Heart right ventricle (tissue), 16 donors: ENCODE measurements at places on chromosomes 11 and 22. TPM values are rescaled to one million over a fixed set of nuclear protein-coding genes. Genes with fewer than 3 reads are reported as not detected.

The KRTAP5-9 gene
- total RNA-seq = not detected

GRCh38 chr11:67576735-67577475 is 6.7 kb upstream of the GSTP1 start:
- DNase-seq = no peak

- DNase-seq = no peak
These were observed 165.1 kb downstream of the MSANTD4 start for GRCh38 chr11:105856954-105857353.

The RFPL2 gene
- total RNA-seq = not detected

The C22orf31 gene
- total RNA-seq = not detected

DNA sequence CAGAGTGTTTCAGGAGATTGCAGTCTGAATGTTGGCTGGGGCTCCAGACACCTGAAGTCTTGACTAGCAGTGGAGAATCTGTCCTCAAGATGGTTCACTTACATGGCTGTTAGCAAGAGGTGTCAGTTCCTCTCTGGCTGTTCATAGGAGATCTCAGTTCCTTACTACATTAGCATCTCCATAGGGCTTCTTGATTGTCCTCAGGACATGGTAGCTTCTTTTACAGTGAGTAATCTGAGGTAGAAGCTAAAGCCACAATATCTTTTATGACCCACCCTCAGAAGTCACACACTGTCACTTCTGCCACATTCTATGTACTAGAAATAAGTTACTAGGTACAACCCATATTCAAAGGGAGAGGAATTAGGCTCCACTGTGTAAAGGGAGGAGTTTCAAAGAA is 10.5 kb upstream of the PATL1 start:
- no peak for DNase-seq

DNA sequence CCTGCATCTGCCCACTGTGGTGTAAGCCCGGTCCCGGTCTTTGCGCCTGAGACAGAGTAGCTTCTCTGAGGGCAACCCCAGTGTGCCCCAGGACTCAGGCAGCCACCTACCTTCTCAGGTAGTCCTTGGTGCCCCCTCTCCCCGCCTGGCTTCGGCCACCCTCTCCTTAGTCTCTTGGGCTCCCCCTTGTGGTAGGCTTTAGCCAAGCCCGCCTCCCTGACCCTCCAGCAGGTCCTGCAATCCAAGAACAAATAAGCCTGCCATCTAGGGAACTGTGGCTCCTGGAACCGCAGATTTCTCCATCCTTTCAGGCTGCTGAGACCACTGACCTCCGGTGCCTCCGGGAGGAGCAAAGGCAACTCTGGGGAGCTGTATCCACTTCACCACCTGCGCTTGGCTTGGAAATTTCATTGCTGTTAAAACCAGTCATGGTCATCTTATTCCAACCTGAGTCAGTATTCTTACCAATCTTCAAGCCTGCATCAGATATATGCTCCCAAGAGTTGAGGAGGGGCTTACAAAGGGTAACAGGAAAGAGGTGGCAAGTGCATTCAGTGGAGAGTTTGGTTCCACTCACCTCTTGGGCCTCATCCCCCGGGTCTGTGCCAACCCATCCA is 52.8 kb upstream of the TENM4 start:
- peak; percentile 64 for DNase-seq

The ZDHHC13 gene
- total RNA-seq = 6.4 TPM

DNA sequence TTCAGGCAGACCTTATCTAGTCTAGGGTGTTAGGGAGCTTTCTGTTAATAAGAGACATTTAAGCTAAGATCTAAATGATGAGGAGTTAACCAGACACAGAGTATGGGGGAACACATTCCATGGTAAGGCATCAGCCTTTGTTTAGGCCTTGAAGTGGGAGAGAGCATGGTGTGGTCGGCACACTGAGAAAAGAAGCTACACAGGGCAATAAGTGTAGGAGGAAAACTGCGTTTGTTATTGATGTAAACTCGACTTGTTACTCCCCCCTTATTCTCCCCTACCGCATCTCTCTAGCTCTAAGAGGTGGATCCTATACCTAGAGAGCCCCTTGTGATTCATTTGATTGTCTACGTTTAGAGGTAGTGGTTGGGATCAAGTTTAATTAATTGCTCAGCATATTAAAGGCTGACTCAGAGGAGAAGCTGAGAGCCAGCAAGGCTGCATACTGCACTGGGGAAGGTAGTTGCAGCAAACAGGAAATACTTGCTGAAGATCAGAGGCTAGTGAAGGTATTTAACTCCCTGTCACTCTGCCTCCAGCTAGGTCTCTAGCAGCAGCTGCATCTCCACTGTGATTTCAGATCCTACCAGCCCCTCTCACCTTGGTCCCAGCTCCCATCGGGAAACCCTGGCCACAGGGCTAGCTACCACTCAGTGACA is 86.8 kb upstream of the TEAD1 start:
- no peak for DNase-seq

DNA sequence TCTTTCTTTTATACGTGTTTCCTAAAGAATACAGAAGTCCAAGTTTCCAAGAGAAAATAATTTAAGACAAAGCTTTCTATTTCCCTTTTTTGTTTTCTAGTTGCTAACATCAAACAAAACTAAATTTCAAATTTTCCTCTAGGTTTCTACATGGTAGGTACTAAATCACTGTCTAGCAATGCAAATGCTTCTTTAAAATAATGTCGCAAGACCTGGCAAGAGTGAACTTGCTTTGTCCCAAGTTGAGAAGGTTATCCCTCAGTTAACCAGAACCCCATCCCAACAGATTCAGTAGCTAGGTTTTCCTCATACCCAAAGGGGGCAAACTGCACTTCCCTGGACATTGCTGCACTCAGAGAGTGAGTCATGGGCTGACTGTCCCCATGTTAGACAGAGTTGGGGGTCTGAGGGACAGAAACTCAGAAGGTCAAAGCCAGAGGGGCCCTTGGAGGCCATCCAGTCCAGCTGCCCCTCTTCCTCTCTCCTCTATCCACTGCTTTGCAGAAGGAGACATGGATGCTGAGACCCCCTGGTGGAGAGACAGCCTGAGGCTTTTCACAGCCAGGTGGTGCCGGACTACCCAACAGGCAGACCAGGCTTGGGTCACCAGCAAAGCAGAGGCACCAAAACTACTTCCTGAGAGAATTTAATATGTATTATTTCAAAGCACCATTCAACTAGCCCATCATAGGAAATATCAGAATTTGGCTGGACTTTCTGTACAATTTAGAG is 23.1 kb downstream of the OR2AT4 start:
- no peak for DNase-seq

- DNase-seq = no peak
These were observed 16.3 kb upstream of the GPR83 start for GRCh38 chr11:94417386-94417987.

The MMP1 gene
- total RNA-seq = 0.32 TPM

DNA sequence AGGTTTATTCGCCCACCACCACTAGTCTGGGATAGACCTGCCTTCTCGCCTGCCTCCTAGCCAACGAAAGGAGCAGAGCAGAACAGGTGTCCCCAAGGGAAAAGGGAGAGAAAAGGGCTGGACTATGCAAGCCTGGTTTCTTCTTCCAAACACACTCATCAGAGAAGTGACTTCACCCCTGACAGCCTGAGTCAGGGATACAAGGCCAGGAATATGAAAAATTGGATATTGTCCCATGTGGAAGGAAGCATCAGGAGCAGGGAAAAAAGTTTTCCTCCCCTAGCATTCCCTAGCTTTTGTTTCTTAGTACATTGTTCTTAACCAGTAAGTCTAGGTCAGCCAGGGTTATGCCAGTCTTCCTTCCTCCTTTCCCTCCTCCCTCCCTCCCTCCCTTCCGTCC is 56.9 kb upstream of the TNRC6B start:
- no peak for DNase-seq

GRCh38 chr22:43526117-43526655 is 114.4 kb downstream of the MPPED1 start:
- no peak for DNase-seq

- no peak for DNase-seq
These were observed 163.9 kb downstream of the TRIM29 start for GRCh38 chr11:119974051-119974450.
